Activated naive CD8-positive, alpha-beta T cell treated with anti-CD3 and anti-CD28 coated beads for 36 hours (primary cell): ENCODE measurements at places on chromosomes 1 and 21. TPM values are rescaled to one million over a fixed set of nuclear protein-coding genes. Genes with fewer than 3 reads are reported as not detected.

- DNase-seq = no peak
- peak overlapping the region; percentile 74 for H3K4me3 ChIP-seq
- H3K27ac ChIP-seq = no peak overlapping the region
- H3K4me1 ChIP-seq = peaks cover 42% of the 10 kb centered on the region
- H3K27me3 ChIP-seq = no peaks in the 10 kb centered on the region
These were observed 2.2 kb downstream of the TNFRSF4 start for GRCh38 chr1:1211541-1212441.

DNA sequence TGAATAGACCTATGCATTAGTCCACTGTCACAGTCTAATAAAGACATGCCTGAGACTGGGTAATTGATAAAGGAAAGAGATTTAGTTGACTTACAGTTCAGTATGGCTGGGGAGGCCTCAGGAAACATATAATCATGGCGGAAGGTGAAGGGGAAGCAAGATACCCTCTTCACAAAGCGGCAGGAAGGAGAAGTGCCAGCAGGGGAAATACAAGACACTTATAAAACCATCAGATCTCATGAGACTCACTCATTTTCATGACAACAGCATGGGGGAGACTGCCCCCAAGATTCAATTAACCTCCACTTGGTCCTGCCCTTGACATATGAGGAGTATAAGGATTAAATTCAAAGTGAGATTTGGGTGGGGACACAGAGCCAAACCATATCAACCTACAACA is 59.4 kb downstream of the CAPN9 start:
- H3K27me3 ChIP-seq = peaks cover 6% of the 10 kb centered on the region
- H3K27ac ChIP-seq = no peak overlapping the region
- no peak for DNase-seq
- H3K4me1 ChIP-seq = no peaks in the 10 kb centered on the region
- no peaks in the 10 kb centered on the region for H3K36me3 ChIP-seq

- no peak overlapping the region for H3K4me3 ChIP-seq
- DNase-seq = no peak
- H3K27me3 ChIP-seq = no peaks in the 10 kb centered on the region
- H3K4me1 ChIP-seq = no peaks in the 10 kb centered on the region
These were observed 181.8 kb upstream of the ADGRL4 start for GRCh38 chr1:79188337-79188736.

Gene GUCA2B
- total RNA-seq = not detected

Gene USH2A
- not detected for total RNA-seq

- H3K36me3 ChIP-seq = no peaks in the 10 kb centered on the region
- H3K4me3 ChIP-seq = no peak overlapping the region
- H3K4me1 ChIP-seq = no peaks in the 10 kb centered on the region
These were observed 80.0 kb downstream of the VCAM1 start for GRCh38 chr1:100799548-100799947.

DNA sequence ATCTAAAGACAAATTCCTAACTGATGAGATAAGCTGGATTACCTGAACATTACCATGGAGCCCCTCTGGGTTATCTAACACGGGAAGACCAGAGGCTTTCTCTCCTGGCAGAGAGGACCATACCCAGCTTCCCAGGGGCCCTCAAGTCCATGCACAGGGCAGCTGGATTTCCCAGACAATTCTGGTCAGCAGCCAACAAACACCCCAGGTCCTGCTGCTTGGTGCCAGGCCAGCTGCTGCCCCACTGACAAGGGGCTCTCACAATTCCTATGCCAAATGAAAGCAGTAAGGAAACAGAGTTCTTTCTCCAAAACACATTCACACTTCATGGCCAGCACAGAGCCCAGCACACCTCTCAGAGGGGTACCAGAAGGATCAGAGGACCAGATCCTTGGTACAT is 114.2 kb downstream of the HLCS start:
- DNase-seq = no peak
- H3K4me1 ChIP-seq = peaks cover 12% of the 10 kb centered on the region
- H3K36me3 ChIP-seq = no peaks in the 10 kb centered on the region
- H3K27ac ChIP-seq = no peak overlapping the region

GRCh38 chr1:198107091-198107501 is 49.7 kb upstream of the NEK7 start:
- H3K27ac ChIP-seq = no peak overlapping the region
- H3K27me3 ChIP-seq = no peaks in the 10 kb centered on the region
- peaks cover 12% of the 10 kb centered on the region for H3K4me1 ChIP-seq
- no peak overlapping the region for H3K4me3 ChIP-seq
- H3K36me3 ChIP-seq = no peaks in the 10 kb centered on the region

DNA sequence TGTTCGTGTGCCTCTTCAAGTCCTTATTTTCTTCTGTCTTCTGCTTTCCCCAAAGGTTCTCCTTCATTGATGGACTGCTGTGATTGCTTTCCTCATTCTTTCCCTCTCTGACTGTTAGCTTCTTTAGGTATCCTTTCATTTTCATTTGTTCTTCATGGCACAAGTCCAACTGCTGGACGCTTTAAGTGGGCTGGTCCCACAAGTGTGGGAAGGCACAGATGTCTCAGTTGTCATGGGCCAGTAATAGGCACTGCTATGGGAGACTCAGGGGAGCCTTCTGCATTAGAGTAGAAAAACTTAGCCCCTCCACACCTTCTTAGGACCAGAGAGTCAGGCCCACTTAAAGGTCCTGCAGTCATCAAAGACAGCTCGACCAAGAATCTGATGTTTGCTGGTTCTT is 122.3 kb upstream of the C1orf105 start:
- no peaks in the 10 kb centered on the region for H3K27me3 ChIP-seq
- no peak overlapping the region for H3K4me3 ChIP-seq

DNA sequence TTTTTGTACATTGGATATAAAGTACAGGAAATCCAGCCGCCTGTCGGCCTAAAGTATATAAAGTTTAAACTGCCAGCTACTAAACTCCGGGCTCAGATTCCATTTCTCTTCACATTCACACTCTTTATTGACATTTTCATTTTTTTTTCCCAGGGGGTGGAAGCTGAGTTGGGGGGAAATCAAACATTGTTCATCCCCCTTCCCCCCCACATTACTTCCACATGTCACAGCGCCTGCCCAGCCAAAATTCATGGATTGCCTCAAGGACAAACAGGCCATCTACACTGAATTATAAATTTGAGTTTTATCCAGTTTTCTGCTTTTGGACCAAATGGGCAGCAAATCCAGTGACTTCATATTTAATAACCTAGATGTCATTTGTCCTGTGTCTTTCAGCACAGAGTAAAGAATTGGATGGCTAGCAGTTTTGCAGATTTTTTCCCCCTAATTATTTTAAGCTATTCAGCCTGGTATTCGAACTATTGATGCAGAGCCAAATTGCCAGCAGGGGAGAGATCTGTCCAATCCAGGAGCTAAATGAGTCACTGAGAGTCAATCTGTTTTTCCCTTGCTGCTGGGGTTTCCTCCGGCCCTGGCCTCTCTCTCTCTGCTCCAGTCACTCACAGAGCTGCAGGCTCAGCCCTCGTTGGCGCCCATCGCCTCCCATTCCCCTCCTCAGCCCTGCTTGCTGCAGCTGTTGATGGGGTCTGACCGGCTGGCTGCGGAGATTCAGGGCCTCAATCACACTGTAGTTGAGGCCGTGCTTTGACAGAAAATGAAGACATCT is 98.0 kb downstream of the LMO4 start:
- H3K4me3 ChIP-seq = no peak overlapping the region
- H3K27ac ChIP-seq = no peak overlapping the region
- DNase-seq = no peak
- no peaks in the 10 kb centered on the region for H3K36me3 ChIP-seq

Gene ANKRD65
- not detected for total RNA-seq

GRCh38 chr1:165411396-165411795 is 33.5 kb downstream of the RXRG start:
- no peak for DNase-seq
- H3K4me3 ChIP-seq = no peak overlapping the region
- H3K36me3 ChIP-seq = no peaks in the 10 kb centered on the region
- peaks cover 43% of the 10 kb centered on the region for H3K27me3 ChIP-seq

- H3K27ac ChIP-seq = peak overlapping the region; percentile 95
- peak overlapping the region; percentile 96 for H3K4me3 ChIP-seq
- no peaks in the 10 kb centered on the region for H3K27me3 ChIP-seq
These were observed 922 bp downstream of the PEX11B start for GRCh38 chr1:145917595-145917994.

- peaks cover 4% of the 10 kb centered on the region for H3K4me1 ChIP-seq
- no peak overlapping the region for H3K27ac ChIP-seq
- no peak for DNase-seq
- no peaks in the 10 kb centered on the region for H3K27me3 ChIP-seq
- H3K36me3 ChIP-seq = peaks cover 49% of the 10 kb centered on the region
These were observed 74.4 kb downstream of the SCMH1 start for GRCh38 chr1:41167667-41168066.

Gene HCRTR1
- not detected for total RNA-seq

- H3K27me3 ChIP-seq = no peaks in the 10 kb centered on the region
- H3K4me3 ChIP-seq = no peak overlapping the region
- H3K4me1 ChIP-seq = peaks cover 70% of the 10 kb centered on the region
- no peak for DNase-seq
- peak overlapping the region; percentile 80 for H3K27ac ChIP-seq
- H3K36me3 ChIP-seq = no peaks in the 10 kb centered on the region
These were observed 5.3 kb upstream of the TXNIP start for GRCh38 chr1:146001709-146002108.

Gene FAF1
- 88.5 TPM for total RNA-seq

Gene OR2M3
- not detected for total RNA-seq

- H3K27ac ChIP-seq = no peak overlapping the region
- no peaks in the 10 kb centered on the region for H3K36me3 ChIP-seq
- peaks cover 27% of the 10 kb centered on the region for H3K27me3 ChIP-seq
- H3K4me3 ChIP-seq = no peak overlapping the region
These were observed 153.8 kb upstream of the HMGB4 start for GRCh38 chr1:33709783-33710718.

DNA sequence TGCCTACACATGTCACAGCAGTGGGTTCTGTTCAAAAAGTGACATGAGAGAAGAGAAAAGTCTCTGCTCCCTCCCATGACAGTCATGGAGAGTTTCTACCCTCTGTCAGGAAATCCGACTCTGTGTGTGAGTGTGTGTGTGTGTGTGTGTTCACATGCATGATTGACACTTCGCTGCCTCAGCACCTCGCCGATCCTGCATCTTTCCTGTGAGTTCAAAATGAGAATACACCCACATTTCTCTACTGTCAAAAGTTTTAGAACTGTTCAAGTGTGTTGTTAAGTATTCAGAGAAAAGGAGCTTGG is 46.2 kb upstream of the COX20 start:
- H3K27me3 ChIP-seq = no peaks in the 10 kb centered on the region
- no peaks in the 10 kb centered on the region for H3K4me1 ChIP-seq
- H3K36me3 ChIP-seq = no peaks in the 10 kb centered on the region
- H3K4me3 ChIP-seq = no peak overlapping the region

Gene GNG12
- total RNA-seq = 0.43 TPM

- H3K4me3 ChIP-seq = no peak overlapping the region
- H3K4me1 ChIP-seq = peaks cover 12% of the 10 kb centered on the region
- H3K27ac ChIP-seq = no peak overlapping the region
- no peak for DNase-seq
These were observed 826 bp upstream of the CA14 start for GRCh38 chr1:150256554-150257341.

DNA sequence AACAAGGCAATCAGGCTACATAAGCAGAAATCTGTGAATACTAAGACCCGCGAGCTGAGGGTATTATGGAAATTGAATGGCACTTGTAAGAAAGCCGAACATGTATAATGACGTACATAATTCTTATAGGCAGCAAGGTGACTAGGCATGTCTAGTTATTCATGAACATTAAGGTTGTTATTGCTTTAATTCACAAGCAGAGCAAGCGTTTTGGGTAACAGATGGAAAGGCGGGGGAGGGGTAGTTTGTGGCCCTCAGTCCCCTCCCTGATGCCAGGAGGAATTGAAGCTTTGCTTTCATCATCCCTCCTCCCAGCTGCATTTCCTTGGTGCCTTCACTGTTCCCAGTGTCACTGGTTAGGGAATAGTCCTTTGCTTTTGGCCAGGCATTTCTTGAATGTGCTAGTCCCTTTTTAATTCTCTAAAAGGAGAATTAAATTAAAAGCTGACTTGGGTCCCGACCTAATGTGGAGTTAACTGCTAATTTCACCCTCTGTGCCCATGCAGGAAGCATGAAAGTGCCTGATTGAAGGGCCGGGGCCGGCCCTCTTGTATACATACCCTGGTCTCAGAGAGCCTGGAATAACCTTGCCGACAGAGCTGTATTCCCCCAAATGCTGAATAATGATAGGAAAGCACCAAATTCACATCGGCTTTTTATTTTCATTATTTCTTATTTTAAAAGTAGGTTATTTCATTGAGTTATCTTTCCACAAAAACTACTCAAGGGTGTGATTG is 42.5 kb downstream of the RYR2 start:
- H3K27me3 ChIP-seq = peaks cover 4% of the 10 kb centered on the region
- H3K36me3 ChIP-seq = no peaks in the 10 kb centered on the region
- DNase-seq = no peak
- H3K27ac ChIP-seq = no peak overlapping the region
- H3K4me1 ChIP-seq = no peaks in the 10 kb centered on the region

DNA sequence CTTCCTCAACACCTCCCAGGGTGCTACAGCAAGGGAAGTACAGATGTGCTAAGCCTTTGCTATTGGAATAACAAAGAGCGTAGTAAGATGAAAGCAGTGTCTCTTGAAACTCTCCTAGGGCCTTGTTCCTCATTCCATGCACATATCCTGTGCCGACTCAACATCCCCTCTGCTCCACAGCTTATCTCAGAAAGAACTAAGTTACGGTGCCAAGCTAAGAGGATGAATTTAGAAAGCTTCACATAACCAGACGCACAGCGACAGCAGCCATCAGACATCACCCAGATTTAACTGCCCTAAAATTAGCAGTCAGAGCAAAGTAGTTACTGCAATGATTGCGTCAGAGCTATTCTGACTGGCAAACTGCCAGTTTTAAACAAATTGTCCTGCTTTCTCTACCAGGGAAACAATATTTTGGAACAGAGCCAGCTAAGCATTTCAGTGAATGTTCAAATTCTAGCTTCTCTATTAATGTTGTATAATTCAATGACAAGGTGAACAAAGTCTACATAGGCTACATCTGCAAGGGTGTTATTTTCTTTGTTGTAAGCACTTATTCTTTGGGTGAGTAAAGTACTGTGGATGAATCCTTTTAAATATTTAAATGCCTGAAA is 9.5 kb downstream of the SIPA1L2 start:
- H3K36me3 ChIP-seq = no peaks in the 10 kb centered on the region
- peaks cover 14% of the 10 kb centered on the region for H3K27me3 ChIP-seq
- no peaks in the 10 kb centered on the region for H3K4me1 ChIP-seq
- no peak for DNase-seq
- H3K27ac ChIP-seq = no peak overlapping the region
- H3K4me3 ChIP-seq = no peak overlapping the region

Gene MX1
- 109 TPM for total RNA-seq

Gene HES5
- 0.28 TPM for total RNA-seq
